GM12878 (cell line): ENCODE measurements at places on chromosomes 2 and 18.

- no peak for DNase-seq
Measured at GRCh38 chr2:169287666-169288065, 74.7 kb downstream of the LRP2 start.

DNA sequence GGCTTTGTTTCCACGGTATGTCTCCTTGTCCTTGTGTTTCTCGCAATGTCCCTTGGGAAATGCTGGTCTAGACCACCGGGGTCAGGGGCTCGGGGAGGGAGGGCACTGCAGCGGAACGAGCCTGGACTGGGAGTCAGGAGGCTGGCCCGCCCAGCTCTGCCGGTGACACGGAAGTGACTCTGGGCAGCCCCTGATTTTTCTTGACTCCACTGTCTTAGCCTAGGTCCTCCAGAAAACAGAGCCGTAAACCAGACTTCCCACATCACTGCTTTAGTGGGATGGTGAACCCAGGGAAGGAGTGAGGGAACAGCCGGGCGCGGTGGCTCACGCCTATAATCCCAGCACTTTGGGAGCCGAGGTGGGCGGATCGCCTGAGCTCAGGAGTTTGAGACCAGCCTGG is 144.2 kb downstream of the ASB1 start:
- no peak for DNase-seq

GRCh38 chr18:62524440-62525200 is 1.8 kb downstream of the ZCCHC2 start:
- DNase-seq, result no peak

GRCh38 chr18:8513249-8513648 is 96.0 kb upstream of the RAB12 start:
- no peak for DNase-seq

- DNase-seq, result no peak
Measured at GRCh38 chr18:46421973-46422551, 235.0 kb downstream of the LOXHD1 start.

- no peak for DNase-seq
Measured at GRCh38 chr2:181313845-181314244, 143.3 kb upstream of the ITGA4 start.

DNA sequence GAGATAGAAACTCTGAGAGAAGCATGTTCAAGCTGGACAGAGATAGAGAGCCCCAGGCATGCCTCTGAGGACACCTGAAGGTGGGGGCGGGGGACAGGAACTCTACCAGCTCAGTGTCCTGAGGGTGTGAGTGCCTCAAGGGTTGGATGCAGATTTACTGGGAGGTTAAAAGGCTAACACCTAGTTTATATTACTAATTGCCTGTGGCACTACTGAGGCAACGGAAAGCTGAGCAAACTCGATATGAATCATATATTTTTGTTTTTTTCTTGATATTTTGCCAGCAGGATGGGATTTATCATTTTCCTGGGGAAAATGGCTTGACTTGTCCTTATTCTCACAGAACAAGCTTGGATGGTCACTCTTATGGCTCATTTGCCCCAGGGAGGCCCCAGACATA is 319.5 kb downstream of the ALK start:
- DNase-seq, result no peak

DNA sequence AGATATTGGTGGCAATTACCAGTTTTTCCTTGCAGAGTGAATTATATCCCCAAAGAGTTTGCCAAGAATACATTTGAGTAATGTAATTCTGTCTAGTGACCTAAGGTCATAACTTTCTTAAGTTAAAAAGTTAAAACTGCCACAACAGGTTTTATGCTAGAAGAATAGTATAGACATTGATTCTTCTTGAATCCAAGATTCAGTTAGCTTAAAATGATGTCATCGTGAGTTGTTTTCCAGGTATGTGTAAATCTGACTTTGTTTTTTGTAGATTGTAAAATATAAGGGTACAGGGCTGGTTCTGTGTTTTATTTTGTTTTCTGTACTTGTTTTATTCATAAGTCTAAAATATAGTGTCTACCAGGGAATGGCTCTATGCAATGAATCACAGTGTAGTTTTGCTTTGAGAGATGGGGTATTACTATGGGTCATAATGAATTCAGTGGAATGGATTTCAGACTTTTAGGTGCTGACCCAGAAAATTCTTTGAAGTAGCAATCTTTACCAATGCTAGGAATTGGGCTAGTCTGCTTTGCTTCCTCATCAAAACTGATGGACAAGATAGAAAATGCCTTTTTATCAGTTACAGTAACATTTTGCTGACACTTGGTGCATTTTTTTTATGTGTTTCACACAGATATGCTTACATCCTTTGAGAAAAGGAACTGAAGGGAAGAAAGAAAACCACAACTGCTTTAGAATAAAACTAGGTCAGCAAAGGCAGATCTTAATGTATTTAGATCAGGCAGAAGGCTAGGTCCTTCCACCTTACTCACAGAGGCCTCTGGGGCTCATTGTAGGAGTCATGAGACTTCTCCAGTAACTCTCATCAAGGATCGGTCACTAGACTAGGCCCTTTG is 20.8 kb upstream of the MGAT5 start:
- no peak for DNase-seq

DNA sequence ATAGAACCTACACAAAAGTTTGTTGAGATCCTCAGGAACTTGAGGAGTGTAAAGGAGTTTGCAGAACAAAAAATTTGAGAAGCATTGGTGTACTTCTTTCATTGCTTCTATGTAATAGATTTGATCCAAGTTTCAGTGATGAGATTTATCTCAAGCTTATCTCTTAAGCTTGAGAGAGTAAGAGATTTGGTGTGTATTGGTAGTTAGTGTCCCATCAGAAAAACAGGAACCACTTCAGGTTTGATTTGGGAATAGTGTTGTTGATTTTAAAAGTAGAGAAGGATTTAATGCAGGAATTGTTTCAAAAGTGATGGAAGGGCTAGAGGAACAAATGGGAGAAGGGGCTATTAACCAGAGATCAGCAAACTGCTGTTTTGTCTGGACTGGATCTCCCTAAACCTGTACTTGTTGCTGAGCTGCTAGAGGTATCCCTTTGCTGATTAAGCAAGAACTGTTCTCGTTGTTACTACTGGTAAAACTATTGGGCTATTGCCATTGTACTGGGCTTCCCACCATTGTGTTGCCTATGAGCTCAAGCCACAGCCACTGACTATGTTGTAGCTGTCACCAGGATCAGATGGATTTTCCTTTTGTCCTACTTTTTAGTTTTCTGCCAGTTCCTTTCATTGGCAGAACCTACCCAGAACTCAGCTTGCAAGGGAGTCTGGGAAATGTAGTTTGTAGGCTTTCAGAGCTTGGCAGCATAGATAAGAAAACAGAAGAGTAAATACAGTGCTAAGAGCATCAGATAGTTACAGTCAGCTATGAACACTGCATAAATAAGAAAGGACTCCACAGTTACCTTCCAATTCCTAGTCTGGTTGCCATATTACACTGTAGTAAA is 39.3 kb downstream of the RAB10 start:
- no peak for DNase-seq

DNA sequence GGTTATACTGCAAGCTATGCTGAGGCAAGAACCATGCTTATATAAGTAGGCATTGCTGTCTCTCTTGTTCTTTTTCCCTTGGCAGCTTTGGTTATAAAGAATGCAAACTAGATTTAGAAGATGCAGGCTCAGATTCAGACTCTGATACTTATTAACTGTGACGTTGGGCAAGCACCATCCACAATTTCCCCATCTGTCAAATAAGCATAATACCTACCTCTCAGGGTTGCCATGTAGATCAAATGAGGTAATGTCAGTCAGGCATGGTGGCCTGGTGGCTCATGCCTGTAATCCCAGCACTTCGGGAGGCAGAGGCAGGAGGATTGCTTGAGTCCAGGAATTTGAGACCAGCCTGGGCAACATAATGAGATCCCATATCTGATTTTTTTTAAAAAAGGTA is 21.7 kb downstream of the ITGAV start:
- DNase-seq, result no peak

DNA sequence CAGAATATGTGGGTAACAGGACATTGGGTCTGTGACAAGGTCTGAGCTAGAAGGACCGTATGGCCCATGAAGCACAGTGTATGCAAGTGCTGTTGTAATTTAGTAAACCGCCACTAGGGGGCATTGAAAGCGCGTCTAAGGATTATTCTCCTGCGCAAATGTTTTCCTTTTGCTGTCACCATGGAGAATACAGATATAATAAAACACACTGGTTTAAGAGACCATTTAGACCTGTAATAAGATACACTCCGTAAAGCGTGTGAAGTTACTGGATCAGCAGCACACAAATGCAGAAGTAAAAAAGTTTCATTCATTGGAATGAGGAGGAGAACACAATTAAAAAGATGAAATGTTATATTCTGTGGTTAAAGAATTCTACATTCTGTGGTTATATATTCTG is 272.4 kb downstream of the AGAP1 start:
- DNase-seq, result no peak

GRCh38 chr2:156935616-156936015 is 321.9 kb upstream of the GALNT5 start:
- DNase-seq, result no peak

DNA sequence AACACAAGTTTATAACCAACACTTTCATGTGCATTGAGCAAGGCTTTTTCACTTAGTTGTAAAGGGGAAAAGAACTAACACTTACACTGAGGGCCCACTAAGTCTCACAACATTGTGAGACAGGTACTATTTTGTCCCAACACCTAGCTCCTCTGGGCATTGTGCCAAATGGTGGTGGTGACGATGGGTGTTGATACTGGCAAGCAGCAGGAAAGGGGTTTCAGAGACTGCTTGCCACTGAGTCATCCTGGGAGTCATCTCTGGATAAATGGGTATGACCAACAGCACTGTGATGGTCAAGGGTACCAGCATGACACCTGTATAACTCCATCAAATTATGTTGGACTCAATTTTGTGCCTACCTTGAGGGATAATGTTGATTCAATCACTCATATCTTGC is 138.8 kb upstream of the ITGA6 start:
- no peak for DNase-seq

- DNase-seq, result peak; percentile 79
Measured at GRCh38 chr18:79625195-79625923, 54.2 kb upstream of the CTDP1 start.

- no peak for DNase-seq
Measured at GRCh38 chr2:50606860-50607259, 425.1 kb downstream of the NRXN1 start.

DNA sequence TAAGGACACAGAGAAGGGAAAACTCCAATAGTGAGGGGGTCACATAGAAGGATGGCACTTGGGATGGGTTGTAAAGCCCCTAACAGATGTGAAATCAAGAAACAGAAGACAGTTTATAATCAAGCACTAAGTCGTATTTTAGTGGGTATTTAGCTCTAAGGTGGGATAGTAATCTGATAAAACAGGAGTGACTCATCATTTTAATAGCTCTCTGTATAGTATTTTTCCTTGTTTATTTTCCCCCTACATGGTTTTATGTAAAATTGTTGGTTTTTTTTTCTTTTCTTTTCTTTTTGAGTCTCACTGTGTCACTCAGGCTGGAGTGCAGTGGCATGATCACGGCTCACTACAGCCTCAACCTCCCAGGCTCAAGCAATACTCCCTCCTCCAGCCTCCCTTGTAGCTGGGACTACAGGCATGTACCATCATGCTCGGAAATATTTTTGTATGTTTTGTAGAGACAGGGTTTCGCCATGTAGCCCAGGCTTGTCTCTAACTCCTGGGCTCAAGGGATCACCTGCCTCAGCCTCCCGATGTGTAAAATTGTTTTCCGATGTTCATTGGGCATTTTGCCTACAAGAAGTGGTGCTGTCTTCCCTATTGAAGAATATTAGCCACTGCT is 142.6 kb upstream of the SERPINE2 start:
- DNase-seq, result no peak

DNA sequence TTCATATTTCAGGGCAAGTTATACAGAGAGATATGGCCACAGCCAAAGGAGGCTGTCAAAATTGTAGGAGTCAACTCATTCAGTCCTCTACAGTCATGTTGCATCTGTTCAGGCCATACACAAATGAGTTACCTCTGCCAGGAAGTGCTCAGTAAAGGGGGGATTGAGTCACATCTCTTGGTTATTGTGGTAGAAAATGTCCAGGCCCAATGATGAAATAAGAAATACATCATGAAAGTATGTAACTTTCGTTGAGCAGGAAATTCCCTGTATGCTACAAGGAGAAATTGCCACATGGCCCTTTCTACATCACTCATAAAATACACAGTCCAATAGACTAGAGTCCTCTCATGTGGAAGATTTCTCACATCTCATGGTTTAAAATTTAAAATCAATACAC is 103.9 kb upstream of the COL3A1 start:
- DNase-seq, result no peak

- DNase-seq, result no peak
Measured at GRCh38 chr2:117858336-117858735, 43.8 kb downstream of the DDX18 start.

DNA sequence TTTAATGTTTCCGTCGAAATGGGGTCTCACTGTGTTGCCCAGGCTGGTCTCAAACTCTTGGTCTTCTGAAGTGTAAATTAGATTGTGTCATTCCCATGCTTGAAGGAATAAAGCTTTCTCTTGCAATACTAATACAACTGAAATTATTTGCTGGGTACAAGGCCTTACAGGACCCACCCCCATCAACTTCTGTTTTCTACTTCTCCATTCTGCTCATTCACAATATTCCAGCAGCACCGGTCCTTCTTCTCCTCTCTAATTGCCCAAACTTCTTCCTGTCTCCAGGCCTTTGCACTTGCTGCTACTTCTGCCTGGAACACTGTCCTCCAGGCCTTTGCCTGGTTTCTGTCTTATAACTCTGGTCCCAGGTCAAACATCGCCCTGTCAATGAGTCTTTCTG is 73.8 kb downstream of the APOB start:
- no peak for DNase-seq

- DNase-seq, result peak; percentile 5
Measured at GRCh38 chr2:200578778-200579177, 7.0 kb upstream of the AOX1 start.

GRCh38 chr2:74573747-74574562 is 19.4 kb downstream of the DOK1 start:
- DNase-seq, result peak; percentile 59

GRCh38 chr2:186950694-186951093 is 101.7 kb upstream of the ZSWIM2 start:
- DNase-seq, result no peak
